ENCODE measurements at places on chromosomes 3 and 15. TPM values are rescaled to one million over a fixed set of nuclear protein-coding genes. Genes with fewer than 3 reads are reported as not detected.

DNA sequence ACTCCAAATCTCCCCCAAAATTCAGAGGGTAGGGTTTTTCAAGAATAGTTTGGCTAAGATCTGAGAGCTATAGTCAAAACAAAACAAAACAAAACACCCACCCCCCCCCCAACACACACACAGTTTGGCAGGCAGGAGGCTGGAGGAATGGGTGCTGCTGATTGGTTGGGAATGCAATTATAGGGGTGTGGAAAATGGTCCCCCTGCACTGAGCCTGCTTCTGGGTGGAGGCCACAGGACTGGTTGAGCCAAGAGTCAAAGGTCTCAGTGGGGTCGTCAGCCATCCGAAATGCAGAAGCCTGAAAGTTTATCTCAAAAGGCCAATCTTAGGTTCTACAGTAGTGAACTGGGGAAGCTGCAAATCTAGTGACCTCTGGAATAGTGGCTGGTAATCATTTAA is 2.5 kb upstream of the HACD2 start:
- DNase-seq = no peak

DNA sequence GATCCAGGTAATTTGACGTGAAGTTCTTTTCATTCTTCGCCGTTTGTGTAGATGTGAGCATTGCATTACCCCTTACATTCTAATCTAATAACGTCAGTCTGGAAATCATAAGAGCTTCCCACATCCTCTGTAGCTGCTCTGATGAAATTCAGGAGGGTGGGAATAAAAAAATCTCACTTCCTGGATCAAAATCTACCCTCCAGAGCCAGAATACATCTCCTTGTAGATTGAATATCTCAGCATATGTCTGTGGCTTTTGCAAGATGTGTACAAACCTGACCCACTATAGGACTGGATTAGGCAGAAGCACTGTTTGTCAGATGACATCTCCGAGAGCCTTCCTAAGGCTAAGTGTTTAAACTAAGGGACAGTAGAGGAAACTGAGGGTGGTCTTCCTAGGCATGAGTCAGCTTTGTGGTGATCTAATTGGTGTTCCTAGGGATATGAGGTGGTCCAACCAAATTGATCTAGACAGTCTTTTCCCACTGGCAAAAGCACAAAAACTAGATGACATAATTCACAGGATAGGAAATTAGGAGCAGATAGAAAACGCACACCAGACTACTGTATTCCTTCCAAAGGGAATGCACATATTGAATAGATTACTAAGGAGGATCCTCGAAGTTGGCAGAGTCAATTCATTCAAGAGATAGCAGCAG is 216.3 kb upstream of the LRTM1 start:
- DNase-seq = no peak

DNA sequence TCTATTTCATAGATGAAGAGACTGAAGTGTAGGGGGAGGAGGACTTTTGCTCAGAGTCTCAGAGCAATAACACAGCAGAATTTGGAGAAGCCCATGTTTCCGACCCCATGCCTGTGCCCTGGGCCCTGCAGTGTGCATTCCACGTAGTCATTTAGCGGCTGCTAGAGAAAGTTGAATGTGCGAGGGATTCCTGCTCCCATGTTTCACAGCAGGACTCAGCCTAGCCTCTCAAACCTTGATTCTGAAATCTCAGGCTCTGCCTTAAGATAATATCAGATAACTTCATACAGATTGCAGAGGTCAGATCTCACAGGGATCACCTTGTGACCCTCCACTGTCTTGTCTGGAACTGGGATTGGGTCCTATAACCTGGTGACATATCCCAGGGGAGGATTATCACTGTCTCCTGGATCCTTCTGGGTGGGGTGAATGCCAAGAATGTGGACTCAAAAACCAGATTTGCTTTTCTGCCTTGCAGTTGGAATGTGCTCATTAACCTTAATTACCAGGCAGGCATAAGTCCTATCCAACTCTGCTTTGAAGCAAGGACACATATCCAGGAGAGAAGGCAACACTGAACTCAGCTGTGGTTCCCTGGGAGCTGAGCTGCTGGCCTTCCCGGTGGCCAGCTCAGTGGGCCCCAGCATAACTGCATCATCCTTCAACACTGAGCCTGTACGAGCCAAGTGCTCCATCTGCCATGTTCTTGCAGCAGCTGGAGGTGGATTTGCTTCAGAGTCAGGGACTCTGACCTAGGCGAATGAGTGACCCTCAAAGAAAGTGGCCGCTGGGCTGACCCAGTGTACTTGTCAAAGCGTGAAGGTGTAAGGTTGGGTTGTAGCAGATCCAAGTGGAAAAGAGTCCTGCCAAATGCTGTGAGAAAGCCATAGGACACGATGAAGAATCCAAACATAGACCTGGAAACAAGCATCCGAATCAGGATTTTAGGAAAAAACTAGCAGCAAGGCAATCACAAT is 43.0 kb downstream of the CTXND1 start:
- no peak for DNase-seq

- no peak for DNase-seq
Measured at GRCh38 chr3:194014756-194015155, 121.2 kb upstream of the HES1 start.

DNA sequence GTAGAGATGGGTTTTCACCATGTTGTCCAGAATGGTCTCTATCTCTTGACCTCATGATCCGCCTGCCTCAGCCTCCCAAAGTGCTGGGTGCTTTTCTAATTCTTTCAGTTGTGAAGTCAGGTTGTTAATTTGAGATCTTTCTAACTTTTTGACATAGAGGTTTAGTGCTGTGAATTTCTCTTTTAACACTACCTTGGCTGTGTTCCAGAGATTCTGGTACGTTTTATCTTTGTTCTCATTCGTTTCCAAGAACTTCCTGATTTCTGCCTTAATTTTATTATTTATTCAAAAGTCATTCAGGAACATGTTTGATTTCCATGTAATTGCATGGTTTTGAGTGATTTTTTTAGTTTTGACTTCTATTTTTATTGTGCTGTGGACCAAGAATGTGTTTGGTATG is 63.5 kb upstream of the CCDC54 start:
- no peak for DNase-seq

IMP3 gene
- total RNA-seq = 52.0 TPM

LRRIQ4 gene
- total RNA-seq = not detected

Data from kidney (tissue), 22 donors.